ENCODE measurements at places on chromosomes 6 and 20.

- DNase-seq = no peak
Observed at GRCh38 chr6:161056451-161056850, 64.9 kb downstream of the MAP3K4 start.

- DNase-seq = no peak
Observed at GRCh38 chr20:1792274-1792673, 102.9 kb upstream of the SIRPA start.

DNA sequence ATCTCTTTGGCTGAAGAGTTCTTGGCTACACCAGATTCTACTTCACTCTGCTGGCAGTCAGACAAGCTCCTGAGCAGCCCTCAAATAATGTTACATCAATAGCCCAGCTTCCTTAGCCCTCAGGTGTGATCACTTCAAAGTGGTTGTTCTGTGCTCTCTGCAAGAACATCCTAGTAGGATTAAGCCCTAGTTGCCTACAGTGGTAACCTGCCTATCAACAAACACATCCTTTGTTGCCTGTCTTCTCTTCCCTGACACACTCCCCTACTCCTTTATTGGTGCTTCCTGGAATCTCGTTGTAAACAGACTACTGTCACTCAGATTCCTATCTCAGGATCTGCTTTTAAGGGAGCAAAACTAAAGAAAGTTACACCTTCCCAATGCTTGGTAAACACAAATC, 45.1 kb upstream of the TASP1 start:
- no peak for DNase-seq

DNA sequence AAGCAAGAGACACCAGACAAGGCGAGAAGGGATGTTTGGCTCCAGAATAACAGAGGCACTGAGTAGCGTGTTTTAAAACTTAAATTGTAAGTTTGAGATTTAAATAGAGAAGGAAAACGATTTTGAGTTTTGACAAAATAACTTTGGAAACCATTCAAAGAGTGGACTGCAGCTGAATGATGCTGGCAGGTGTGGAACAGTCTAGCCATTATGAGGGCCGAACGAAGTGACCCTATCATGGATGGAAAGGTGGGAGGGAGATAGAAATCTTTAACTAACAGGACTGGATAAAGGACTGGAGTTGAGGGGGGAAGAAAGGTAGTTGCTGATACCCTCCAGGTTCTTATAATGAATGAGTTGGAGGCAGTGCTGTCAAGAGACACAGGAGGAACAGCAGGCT, 248.4 kb downstream of the PACRG start:
- DNase-seq = no peak

DNA sequence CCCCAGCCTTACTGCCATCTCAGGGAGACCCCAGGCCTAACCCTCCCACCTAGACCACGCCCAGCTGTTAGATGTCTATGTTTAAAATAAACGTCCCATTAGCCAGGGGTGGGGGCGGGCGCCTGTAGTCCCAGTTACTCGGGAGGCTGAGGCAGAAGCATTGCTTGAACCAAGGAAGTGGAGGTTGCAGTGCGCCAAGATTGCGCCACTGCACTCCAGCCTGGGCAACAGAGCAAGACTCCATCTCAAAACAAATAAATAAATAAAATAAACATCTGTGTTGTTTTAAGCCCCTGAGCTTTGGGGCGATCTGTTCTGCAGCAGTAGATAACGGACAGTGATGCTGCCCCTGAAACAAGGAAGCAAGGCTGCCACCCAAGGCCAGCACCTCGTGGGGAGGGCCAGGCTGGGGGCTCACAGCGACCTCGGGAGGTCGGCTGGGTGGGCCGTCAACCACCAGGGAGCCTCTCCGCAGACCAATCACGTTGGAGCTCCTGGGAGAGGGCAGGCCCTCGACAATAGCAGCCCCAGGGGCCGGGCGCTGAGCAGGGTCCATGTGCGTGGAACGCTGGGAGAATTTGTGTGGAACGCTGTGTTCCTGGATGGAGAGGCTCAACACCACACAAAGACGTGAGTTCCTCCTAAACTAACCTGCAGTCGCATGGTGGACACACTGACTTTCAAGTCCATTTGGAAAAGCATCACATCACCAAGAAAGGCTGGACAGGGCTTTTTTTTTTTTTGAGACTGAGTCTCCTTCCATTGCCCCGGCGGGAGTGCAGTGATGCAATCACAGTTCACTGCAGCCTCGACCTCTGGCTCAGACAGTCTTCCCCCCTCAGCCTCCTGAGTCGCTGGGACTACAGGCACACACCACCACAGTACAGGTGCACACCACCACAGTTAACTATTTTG, 1.0 kb upstream of the HELZ2 start:
- DNase-seq = no peak

DNA sequence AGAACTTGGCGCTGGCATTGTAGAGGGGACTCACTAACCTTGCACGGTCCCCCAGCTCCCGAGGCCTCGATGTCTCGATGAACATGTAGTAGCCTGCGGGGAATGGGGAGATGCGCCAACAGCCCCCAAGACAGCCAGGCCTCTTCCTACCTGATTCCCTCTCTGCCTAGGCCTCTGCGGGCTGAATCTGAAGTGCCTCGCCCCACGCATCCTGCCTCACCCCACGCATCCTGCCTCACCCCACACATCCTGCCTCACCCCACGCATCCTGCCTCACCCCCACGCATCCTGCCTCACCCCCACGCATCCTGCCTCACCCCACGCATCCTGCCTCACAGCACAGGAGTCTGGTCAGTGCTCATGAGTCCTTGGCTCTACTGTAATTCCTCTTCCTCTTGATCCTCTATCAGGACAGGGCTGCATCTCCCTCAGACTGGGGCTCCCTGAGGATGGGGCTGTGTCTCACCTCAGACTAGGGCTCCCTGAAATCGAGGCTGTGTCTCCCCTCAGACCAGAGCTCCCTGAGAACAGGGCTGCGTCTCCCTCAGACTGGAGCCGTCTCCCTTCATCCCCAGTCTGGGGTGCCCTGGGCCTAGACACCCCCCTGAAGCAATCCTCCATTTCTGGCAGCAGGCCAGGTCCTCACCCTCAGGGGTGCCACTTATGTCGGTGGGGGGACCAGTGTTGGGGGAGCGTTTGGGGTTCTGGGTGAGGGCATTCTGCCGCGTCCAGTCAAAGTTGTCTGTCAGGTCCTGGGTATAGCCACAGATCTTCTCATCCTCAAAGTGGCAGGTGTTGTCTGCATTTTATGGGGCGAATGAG, 53.6 kb downstream of the MDGA1 start:
- DNase-seq = peak; percentile 7

DNA sequence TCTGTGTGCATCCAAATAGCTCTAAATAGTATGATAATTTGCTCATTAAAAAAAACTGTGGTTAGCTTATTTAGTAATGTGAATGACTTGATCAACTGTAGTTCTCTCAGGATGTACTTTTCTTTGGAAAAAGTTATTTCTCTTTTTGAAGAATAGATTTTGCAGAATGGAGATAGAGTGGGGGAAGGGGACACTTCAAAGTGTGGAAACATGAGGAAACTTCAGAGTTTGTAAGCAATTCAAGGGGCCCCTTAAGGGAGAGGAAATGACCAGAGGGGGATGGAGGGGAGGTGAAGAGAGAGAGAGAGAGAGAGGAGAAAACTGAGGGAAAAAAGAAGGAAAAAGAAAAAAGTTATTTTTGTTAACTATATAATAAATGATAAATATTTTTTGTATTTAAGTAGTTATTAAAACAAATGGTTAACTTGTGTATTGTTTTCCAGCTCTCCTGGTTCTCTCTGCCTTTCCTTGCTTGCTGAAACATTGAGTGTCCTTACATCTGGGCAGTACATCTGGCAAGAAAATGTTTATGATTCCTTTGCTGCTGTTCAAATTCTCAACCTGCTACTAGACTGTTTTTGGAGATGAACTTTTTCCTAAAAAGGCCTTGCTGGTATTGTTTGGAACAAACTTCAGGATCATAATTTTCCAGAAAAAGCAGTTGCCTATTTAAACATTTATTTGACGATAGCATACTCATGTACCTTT, 497.5 kb upstream of the CITED2 start:
- no peak for DNase-seq

GRCh38 chr20:52972190-52972937, at the start of gene TSHZ2:
TSHZ2 (plus strand) TSS chr20:52972358; CDS start chr20:52973294, 936 bp downstream.
- DNase-seq = peak; percentile 29

DNA sequence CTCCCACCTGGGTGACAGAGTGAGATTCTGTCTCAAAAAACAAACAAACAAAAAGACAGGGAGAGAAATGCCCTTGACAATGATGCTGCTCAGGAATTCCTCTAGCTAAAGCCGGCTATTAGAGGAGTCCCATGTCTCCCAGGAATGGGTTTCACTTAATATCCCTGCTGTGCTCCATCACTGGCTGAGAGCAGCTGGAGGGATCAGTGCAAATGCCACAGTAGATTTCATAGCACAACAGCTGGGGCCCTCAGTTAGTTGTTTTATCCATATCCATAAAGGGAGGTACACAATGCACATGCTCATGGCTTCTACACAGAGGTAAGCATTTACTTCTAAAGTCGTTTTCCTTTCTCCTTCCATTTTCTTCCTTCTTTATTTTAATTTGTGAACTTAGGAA, 742.0 kb upstream of the POU3F2 start:
- DNase-seq = no peak

DNA sequence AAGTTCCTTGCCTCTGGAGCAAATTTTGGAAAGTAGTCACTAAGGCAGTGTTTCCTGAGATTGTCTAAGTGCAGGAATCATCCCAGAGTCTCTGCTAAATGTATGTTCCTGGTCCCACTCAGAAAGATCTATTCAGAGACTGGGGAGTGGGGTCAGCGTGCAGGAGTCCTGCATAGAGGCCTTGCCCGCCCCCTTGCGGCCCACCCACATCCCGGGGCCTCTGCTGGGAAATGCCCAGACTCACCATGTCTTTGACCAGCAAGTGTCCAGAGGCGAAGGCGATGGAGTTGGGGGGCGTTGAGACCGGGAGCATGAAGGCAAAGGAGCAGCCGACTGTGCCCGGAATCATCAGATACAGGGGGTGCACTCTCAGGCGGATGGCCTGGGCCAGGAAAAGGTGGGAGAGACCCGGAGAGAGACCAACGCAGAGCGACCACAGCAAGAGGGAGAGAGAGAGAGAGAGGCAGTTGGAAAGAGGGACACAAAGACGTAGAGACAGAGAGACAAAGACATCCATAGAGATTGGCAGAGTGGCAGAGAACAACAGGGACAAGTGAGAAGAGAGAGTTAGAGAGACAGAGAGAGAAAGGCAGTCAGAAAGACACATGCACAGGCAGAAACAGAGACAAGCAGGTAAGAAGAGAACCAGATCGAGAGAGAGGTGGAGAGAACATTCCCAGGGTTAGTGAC, 12.9 kb upstream of the OCSTAMP start:
- DNase-seq = no peak

DNA sequence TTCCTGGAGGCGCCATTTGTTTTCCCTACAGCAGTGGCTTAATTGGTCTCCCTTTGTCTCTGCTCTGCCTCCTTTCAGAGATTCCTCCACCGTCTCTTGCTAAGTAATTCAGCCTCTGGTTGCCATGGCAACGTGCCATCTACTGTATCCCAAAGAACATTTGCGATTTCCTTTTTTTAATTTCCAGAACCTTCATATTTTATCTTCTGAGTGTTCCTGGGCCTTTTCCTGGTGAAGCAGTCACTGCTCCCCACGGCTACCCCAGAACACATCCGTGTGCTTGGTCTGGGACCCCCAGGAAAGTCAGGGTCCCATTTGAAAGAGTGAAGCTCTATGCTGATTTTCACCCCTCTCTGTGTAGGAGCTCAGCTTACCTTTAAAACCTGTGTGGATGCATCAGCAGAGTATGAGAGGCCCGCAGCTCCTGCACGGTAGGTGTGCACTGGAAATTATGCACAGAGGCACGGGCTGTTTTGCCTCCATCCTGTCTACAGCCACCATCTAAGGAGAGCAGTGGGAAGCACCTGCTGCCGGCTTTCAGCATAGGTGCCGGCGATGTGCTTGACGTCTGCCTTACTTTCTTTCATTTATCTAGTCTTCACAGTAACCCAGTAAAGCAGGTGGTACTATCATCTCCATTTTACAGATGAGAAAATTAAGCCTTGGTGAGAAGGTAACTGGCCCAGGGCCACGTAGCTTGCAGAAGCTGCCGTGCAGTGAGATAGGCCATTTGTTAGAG, 122.8 kb downstream of the SYCP2 start:
- no peak for DNase-seq

DNA sequence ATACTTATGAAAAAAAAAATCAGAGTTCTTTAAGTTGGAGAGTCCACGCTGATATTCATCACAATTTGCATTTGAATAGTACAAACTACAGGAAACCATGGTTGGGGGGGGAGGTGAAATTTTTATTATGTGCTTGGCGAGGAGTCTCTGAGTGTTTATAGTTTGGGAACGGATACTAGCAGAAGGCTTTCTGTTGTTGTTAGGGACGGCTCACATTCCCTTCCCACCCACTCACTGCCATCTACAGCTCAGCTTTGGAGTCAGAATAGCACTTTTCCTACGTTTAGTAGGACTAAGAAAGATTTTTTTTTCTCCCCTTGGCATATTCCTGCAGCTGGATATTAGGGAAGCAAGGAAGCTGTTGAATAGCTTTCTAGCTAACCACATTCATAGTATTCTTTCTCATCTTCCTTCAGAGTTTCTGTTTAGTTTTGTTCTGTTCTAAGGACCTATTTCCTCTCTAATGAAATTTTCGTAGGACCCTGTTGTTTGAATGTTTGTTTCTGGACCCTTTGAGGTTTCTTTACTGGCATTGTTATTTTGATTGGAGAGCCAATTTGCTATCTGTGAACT, 235.1 kb upstream of the ZNF217 start:
- no peak for DNase-seq

GRCh38 chr6:111920578-111920977, 47.3 kb upstream of the FYN start:
- DNase-seq = no peak

GRCh38 chr6:147384029-147384428, 124.5 kb upstream of the SAMD5 start:
- DNase-seq = no peak

DNA sequence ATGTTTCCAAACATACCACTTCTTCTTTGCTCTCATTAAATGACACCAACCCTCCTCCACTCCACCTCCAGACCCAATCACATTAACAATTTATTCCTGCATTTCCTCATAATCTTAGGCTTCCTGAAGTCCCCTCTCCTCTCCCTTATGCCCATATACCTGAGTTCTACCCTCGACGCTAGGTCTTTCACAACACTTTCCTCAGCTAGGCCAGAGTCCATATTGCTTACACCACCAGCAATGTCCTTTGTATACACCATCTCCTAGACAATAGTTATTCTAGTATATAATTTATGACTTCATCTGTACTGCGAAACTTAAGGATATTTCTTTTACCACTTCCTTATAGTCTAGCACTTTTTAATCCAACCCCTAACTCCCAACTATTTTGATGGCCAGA, 47.7 kb downstream of the SIM1 start:
- no peak for DNase-seq

DNA sequence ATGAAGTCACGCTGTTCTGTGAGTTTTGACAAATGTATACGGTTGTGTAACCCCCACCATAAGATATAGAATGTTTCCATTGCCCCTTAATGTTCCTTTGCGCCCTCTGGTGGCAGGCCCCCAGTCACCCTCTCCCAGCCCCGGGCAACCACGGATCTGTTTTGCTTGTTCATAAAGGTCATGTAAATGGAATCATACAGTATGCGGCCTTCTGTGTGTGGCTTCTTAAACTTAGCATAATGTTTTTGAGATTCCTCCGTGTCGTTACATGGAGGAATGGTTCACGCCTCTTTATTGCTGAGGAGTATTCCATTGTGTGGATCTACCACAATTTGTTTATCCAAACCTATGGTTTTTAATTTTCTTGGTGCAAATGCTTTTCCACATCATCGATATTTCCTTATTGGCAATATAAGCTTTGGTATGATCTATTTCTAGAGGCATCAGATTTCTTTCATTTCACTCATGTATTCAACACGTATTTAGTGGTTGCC, 28.4 kb downstream of the LYRM2 start:
- DNase-seq = peak; percentile 55
